ENCODE measurements at places on chromosomes 2 and 18. TPM values are rescaled to one million over a fixed set of nuclear protein-coding genes. Genes with fewer than 3 reads are reported as not detected.

Gene STPG4
- total RNA-seq, result 0.13 TPM

Gene CROCC2
- total RNA-seq, result not detected

Gene TMEM247
- total RNA-seq, result not detected

Gene CSRNP3
- total RNA-seq, result not detected

Gene SERPINB8
- 54.5 TPM for total RNA-seq

Gene APOB
- total RNA-seq, result 1.3 TPM

Gene RAB6C
- not detected for total RNA-seq

Gene DPP10
- total RNA-seq, result not detected

Gene RAX
- not detected for total RNA-seq

Gene POMC
- total RNA-seq, result 0.29 TPM

Gene IL36G
- total RNA-seq, result not detected

Gene EPB41L5
- 38.3 TPM for total RNA-seq

Gene ERMN
- total RNA-seq, result not detected

Gene SPEG
- 0.80 TPM for total RNA-seq

Gene ATP8B1
- 95.1 TPM for total RNA-seq

Gene LDLRAD4
- total RNA-seq, result 1.6 TPM

Gene CREG2
- 0.57 TPM for total RNA-seq

Gene MRO
- total RNA-seq, result not detected

Gene PROM2
- under 0.01 TPM for total RNA-seq

Gene OTX1
- total RNA-seq, result 0.27 TPM

Gene NGEF
- total RNA-seq, result 0.50 TPM

Gene SERTAD2
- 15.1 TPM for total RNA-seq

Gene ELOA2
- not detected for total RNA-seq

Gene ACMSD
- not detected for total RNA-seq

Gene ILKAP
- total RNA-seq, result 28.6 TPM

Gene LTBP1
- total RNA-seq, result 9.5 TPM

Gene TLX2
- total RNA-seq, result not detected

Gene ONECUT2
- under 0.01 TPM for total RNA-seq

Gene TGFA
- 0.66 TPM for total RNA-seq

Gene DHRS9
- total RNA-seq, result 0.29 TPM

Gene AQP12A
- total RNA-seq, result not detected

Gene KCNG2
- not detected for total RNA-seq

Gene NEB
- total RNA-seq, result 1.3 TPM

Gene WNT6
- total RNA-seq, result not detected

Gene FBXO48
- total RNA-seq, result 0.72 TPM

Gene SERPINB11
- total RNA-seq, result not detected

Gene ZBTB7C
- total RNA-seq, result under 0.01 TPM

Gene CRYBA2
- total RNA-seq, result not detected

Gene DYNAP
- not detected for total RNA-seq

Gene CIB4
- total RNA-seq, result not detected

Gene FAM161A
- total RNA-seq, result 4.1 TPM

Gene XIRP2
- total RNA-seq, result under 0.01 TPM

Gene SKOR2
- total RNA-seq, result not detected

Gene KCNS3
- 0.53 TPM for total RNA-seq

Gene POTEJ
- total RNA-seq, result not detected

Gene LRP1B
- 0.07 TPM for total RNA-seq

Gene LIMS4
- total RNA-seq, result 11.6 TPM

Gene NHEJ1
- total RNA-seq, result 21.9 TPM

Gene SPDYA
- 2.7 TPM for total RNA-seq

Gene FRZB
- not detected for total RNA-seq

Gene IGFBP5
- total RNA-seq, result 0.40 TPM

Gene CCDC74B
- total RNA-seq, result 0.66 TPM

Gene TUBA3E
- not detected for total RNA-seq

Gene EPHA4
- 35.8 TPM for total RNA-seq

All from thoracic aorta endothelial cell (primary cell).